Suppressor macrophage treated with lipopolysaccharide for 1 hour (primary cell): ENCODE measurements at places on chromosomes 16 and 17.

GRCh38 chr17:44204441-44204882 is 4.8 kb upstream of the ATXN7L3 start:
- DNase-seq = peak; percentile 62

DNA sequence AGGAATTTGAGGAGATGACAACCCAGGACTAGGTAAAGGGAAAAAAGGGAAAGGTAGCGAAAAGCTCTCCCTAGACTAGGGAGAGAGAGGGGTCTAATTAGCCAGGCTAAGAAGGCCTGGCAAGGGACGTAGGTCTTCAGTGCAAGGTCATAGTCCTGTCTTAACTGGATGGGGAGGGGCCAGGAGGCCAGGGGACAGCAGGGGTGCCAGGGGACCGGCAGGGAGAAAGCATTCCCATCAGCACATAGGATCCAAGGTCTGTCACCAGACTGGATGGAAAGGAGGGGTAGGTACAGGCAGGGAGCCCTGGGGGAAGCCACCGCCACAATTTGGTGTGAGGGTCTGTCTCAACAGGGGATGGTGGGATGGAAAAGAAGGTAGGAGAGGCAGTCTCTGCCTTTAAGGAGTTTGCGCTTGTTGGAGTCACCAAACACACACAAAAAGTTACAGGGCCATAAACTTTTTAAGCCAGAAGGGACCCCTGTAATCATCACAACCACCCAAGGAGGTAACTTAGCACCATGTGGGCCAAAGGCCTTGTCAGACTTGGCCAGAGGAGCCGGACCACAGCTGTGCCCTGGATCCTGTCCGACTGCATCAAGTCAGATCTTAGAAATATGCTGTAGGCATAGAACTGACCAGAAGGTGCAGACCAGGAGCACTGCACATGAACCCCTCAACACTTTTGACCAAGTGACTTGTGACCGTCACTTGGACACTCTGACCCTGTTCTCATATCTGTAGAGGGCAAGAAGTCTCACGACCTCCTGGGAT is 10.0 kb downstream of the AXIN2 start:
- DNase-seq = no peak

GRCh38 chr17:2897605-2898004 is 101.4 kb downstream of the RAP1GAP2 start:
- DNase-seq = no peak

GRCh38 chr16:30925995-30926811 is 2.8 kb downstream of the FBXL19 start:
- no peak for DNase-seq

DNA sequence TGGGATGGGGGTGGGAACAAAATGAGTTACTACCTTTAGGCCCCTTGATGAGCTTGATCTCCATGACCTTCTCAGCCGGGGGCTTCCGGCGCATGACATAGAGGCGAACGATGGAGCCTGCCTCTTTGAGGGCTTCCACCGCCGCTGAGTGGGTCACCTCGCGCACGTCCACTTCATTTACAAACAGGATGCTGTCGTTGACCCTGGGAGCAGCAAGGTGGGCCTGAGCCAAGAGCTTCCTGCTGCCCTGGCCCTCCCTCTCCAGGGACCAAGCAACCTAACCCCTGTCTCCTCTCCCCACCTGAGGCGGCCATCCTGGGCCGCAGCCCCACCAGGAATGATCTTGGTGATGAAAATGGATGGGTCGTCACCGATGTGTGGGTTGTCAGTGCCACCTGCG is 16.2 kb downstream of the DLG4 start:
- no peak for DNase-seq

- peak; percentile 89 for DNase-seq
These were observed 128.4 kb upstream of the TNRC6C start for GRCh38 chr17:77829843-77830799.

DNA sequence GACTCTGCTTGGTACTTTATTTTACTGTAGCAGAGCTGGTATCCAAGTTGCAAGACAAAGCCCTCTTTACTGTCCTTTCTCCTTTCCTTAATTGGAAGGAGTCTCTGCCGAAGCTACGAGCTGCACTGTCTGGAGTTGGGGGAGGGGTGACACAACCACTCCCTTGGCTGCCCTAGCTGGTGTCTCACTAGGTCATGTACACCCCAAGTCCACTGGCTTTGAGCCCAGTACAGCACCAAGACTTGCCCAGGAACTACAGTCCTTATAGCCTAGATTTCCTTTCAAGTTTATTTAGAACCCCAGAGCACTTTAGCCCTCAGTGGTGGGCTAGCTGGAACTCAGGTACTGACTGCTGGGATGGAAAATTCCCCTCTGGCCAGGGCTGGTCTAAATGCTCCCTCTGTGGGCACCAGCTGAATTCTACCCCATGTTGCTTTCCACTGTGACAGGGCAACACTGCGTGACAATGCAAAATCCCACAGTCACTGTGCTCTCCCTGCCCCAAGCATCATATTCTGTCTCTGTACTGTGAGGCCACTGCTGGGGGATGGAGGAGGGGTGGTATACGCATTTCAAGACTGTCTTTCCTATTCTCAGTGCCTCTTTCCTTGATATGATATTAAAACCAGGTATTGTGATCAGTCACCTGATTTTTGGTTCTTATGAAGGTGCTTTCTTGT is 18.4 kb downstream of the EFCAB5 start:
- no peak for DNase-seq

GRCh38 chr17:29176558-29177351 is 3.4 kb downstream of the MYO18A start:
- DNase-seq = no peak

- DNase-seq = no peak
These were observed 88.0 kb downstream of the CMIP start for GRCh38 chr16:81532491-81533174.

DNA sequence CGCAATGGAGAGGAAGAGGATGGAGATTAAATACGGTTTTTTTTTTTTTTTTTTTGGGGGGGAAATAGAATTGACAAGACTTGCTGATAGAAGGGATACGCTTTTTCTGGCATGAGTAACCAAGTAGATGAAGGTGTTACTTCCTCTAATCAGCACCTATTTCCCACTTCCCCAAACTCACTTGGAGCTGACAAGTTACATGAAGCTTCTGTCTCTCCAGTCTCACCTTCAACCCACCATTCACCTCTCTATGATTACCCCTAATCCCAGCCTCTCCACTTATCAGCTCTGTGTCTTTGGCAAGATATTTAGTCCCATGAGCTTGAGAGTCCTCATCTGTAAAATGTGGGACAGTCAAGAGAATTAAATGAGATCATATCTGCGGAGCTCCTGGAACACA is 185.9 kb upstream of the HS3ST3A1 start:
- no peak for DNase-seq

DNA sequence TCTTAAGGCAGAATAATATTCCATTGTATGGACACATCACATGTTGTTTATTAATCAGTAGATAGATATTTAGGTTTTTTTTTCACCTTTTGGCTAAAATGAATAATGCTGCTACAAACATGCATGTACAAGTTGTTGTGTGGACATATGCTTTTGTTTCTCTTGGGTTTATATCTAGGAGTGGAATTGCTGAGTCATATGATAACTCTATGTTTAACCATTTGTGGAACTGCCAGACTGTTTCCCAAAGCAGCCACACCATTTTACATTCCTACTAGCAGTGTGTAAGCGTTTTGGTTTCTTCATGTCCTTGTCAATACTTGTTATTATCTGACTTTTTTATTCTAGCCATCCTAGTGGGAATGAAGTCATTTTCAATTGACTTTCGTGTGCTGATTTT is 21.3 kb downstream of the CYLD start:
- no peak for DNase-seq

- no peak for DNase-seq
These were observed 7.8 kb downstream of the CDRT15 start for GRCh38 chr17:14228903-14229302.

GRCh38 chr16:275786-276232 is at the start of gene RGS11:
Gene RGS11, minus strand, starts transcription at chr16:275944. Its CDS starts 33 bp downstream, at chr16:275911.
- DNase-seq = no peak

DNA sequence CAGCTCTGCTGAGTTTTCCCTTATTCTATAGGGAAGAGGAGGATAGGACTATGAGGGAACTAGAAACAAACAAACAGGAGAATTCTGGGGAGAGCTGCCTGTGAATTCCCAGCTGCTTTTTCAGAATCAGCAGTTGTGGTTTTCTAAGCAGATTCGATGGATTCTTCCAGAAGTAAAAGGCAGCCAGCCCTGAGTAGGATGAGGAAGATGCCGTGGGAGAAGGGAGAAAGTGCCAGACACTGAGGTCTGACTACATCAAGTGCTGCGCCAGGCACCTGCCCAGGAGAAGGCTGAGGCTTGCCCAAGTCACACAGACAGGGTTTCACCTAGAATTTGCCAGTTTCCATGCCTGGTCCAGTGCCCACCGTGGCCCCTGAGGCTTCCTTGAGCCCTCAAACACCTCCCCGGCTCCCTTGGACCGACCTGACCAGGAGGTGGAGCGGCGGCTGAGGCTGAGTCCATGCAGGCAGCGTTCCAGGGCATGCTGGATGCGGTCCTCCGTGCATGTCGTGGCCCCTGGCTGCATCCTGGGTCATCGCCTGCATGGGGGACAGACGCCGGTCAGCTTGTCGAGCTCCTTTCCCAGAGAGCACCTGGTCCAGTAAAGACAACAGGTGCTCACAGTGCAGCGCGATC is 43.6 kb upstream of the PIK3R6 start:
- peak; percentile 53 for DNase-seq

DNA sequence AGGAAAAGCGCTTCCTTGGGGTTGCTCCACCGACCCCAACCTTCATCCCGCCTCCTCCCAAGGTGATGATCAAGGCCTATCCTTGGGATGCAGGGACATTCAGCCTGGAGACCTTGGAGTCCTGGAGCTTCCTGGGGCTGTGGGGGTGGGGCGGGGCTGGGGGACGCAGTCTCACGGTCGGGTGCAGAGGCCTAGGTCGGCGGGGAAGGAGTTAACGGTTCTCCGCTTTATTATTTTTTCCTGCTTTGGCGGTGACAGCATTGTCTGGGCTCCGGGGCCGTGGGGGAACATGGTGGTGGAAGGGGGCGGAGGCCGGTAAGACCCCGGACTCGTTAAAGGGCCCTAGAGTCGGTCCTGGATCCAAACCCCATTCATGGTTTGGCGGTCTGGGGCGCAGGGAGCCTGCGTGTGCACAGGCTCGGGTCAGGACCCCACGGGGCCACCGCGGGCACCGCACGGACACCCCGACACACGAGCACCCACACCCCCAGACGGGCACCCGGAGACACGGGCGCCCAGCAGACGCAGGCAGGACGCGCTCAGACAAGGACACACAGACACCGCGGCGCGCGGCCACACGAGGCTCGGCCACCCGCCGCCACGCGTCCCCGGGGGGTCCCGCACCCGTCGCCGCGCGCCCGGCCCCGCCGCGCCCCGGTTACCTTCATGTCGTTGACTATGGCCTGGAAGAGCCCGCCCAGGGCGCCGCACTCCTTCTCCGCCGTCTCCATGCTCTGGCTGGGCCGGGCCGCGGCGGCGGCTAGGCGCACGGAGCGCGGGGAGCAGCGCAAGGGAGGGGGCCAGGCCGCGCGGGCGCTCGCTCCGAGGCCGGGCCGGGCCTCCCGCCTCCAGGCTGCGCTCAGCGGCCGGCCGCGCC is 554 bp downstream of the MTSS2 start:
- DNase-seq = peak; percentile 17

DNA sequence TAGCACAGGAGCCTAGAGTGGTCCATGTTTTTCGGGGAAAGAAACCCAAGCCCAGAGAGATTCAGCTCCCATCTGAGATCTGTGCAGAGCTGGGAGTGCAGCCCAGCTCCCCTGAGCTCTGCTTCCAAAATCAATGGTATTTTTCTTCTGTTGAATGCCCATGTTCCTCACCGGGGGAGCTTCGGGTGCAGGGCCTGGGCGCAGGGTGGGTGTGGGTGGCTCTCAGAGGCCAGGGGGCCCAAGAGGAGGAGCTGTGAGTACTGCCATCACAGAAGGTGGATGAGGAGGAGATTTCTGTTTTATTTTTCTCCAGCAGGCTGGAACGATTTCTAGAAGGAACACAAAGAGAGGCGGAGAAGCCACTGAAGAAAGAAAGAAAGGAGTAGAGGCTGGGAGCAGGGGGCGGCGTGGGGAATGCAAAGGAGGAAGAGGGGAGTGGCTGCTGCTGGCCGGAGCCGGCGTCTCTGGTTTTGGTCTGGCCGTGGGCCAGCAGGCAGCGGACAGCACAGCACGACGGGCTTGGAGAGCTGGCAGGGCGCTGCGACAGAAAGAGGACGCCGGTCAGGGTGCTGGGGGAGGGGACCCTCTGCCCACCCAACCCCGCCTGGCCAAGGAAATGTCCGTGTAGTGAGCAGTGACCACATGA is 76.2 kb upstream of the KSR1 start:
- DNase-seq = peak; percentile 57

DNA sequence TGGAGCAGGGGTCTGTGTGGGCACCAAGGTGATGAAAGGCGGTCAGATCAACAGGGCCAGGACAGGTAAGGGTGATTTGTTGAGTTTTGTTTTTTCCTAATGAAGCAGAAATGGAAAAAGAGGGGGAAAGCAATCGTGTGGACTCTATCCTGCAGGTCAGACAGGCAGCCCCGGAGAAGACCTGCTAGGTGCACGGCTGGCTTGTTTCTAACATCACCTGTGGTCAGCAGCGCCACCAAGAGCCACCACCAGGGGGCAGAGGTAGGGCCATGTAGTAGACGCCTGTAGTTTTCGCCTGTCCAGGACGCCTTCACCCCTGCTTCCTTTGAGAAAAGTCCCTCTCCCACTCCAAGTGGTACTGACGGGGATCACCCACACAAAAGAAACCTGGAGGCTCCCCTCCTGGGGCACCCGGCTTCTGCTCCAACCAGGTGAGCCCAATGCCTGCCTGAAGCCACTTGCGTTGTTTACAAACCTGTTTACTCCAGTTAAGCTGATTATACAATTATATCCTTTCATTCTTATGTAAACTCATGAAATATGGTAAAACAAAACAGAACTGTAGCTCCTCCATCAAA is 54.2 kb upstream of the SEC14L1 start:
- DNase-seq = peak; percentile 83

- no peak for DNase-seq
These were observed 866 bp upstream of the PCTP start for GRCh38 chr17:55749985-55750384.

DNA sequence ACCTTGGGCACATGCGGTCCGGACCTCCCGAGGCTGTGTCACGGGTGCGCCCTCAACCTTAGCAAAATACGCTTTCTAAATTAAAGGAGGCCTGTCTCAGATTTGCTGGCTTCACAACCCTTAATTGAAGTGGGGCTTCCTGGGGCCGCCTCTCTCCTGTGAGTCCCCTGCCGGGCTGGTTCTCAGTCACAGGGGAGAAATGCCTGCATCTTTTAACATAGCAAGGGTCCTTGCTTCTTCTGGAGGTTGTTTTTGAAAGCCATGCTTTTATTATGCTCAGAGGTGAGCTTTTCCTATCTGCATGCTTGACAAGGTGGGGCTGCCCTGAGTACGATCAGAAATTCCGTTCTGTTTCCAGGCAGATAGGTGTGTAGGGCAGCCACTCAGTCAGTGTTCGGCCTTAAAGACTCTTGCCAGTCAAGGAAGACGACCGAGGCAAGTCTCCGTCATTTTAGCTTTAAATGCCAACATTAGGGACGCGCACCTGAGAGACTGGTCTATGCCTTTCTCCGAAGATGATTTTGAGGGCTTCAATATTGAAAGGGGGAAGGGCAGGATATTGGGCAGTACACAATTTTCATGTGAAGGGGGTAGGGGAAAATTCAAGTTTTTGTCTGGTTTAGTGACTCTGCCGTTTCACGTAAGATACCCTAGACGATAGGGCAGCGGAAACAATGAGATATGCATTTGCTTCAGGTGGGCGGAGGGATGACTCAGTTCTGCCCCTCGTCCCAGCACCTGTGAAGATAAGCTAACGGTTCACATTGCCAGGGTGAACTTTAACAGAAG is 5.5 kb upstream of the SLC7A5 start:
- no peak for DNase-seq

- DNase-seq = peak; percentile 80
These were observed 10.7 kb upstream of the ZNF19 start for GRCh38 chr16:71499775-71500364.
